Activated CD8-positive, alpha-beta memory T cell treated with anti-CD3 and anti-CD28 coated beads for 1 hour (primary cell): ENCODE measurements at places on chromosomes 12 and 14.

DNA sequence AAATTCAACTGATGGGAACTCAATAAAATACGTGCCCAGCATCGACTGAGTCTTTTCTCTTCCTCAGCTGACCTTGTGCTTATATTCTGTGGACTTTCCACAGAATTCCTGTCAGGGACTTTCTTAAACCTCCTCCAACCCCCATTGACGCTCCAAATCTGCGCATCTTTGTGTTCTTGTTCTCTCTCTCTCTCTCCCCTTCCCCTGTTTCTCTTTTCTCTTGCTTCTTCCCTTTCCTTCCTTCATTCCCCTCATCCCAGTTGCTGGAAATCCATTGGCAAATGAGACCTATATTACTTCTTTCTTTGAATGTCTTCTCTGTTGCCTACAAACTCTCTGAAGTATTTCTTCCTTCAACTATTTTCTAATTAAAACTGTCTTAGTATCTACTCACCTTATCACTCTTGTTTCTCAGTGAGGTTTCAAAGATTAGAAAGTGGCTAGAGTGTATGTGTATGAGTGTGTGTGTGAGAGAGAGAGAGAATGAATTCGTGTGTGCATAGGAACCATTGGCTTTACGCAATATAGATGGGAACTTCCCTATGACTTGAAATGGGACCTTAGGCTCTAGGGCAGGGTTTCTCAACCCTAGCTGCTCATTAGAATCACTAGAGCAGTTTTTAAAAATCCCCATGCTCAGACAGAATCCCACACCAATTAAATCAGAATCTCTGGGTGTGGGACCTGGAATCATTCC, 41.8 kb upstream of the DHRS7 start:
- no peak for DNase-seq

DNA sequence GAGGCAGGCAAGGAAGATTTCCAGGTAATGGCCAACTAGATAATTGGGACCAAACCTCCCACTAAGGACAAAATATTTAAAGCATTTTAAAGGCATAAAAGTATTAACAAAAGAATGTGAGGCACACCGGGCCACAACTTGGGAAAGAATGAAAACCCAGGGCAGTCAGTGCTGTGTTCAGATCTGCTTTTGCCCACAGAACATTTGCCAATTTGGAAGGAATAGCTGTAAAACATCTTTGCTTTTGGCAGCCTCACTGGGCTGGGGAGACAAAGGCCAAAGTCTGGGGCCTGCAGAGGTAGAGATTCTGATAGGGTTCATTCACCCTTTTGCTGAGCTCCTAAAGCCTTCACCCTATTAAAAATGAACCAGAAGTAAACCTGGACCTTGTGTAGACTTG, 82.3 kb downstream of the SYNE3 start:
- DNase-seq, result no peak

- no peak for DNase-seq
Measured at GRCh38 chr14:79514700-79515099, 696.6 kb downstream of the DIO2 start.

- DNase-seq, result no peak
Measured at GRCh38 chr14:38838979-38839323, 264.1 kb downstream of the SEC23A start.

DNA sequence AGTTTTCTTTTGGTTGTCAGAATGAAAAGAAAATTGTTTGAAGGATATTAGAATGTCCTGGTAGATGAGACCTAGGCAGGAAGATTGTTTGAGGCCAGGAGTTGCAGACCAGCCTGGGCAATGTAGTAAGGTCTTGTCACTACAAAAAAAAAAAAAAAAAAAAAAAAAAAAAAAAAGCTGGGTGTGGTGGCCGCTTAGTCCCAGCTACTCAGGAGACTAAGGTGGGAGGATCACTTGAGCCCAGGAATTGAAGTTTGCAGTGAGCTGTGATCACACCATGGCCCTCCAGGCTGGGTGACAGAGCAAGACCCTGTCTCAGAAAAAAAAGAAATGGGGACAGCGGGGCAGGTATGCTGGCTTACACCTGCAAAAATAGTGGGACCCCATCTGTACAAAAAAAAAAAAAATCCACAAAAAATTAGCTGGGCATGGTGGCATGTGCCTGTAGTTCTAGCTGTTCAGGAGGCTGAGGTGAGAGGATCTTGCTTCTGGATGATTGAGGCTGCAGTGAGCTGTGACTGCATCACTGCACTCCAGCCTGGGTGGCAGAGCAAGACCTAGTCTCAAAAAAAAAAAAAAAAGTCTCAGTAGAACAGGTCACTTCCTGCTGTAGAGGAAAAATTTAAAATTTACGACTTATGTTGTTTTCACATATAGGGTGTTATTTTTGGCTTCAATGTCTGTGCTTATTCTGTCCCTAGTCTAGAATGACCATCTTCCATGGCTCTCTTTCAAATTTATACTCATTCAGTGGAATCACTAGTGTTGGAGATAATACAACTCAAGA, 70.7 kb downstream of the PPHLN1 start:
- DNase-seq, result no peak

GRCh38 chr12:93571925-93572711, at the start of gene SOCS2:
Gene SOCS2 (plus strand): TSS chr12:93572675. CDS start chr12:93572898, 223 bp downstream.
- no peak for DNase-seq

DNA sequence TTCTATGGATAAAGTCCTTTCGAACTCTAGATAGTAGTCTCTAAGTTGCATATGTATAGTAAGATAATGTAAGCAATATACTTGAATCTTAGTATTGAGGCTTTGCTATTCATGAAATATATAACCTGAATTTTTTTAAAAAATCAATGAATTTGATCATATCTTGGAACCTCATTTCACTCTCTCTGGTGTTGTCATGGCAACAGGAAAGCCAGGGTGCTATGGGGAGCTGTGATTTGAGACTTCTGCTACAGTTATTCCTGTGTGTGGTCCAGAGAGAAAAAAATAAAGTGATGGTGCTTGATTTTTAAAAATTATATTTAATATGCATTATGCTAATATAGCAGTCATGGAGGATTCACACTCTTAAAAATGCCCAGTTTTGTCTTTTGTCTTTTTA, 508.0 kb downstream of the SNAPC1 start:
- no peak for DNase-seq

DNA sequence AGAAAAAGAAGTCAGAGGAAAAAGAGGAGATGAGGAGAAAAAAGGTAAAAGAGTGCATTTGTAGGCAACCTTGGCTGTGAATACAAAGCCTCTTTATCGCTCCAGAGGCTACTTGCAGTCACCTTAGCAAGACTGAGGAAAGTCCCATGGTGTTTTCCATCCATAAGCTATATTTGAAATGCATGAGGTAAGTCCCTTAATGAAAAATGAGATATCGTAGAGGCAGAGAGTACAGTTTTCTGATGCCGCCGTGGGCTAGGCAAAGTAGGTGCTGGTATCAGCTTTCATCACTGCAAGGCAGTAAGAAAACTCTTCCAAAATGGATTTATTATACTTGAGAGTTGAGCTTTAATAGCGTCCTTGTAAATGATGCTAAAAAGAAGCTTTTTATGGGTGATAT, 186.8 kb downstream of the ASCL1 start:
- DNase-seq, result no peak
